Cerebellum (tissue), 4 donors: ENCODE measurements at places on chromosomes 6 and 20. TPM values are rescaled to one million over a fixed set of nuclear protein-coding genes. Genes with fewer than 3 reads are reported as not detected.

DNA sequence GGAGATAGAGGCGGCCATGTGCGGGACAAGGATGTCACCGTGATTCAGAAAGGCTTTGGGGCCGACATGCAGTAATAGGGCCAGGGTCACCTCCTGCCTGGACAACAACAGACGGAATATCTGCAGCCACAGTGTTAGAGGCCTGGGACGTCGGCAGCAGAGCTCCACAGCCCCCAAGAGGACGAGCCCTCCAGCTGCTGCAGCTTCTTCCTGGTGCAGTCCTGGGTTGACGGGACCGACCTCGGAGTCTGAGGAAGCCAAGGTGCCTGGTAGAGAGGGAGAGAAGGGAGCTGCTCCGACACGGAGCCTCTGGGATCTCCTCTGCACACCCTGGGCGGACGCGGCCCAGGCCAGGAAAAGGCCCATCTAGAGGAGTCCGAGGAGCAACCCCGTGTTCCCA lies 23.2 kb upstream of the CHRNA4 start:
- no peak for DNase-seq

GRCh38 chr6:72739368-72739779 lies 117.5 kb downstream of the KCNQ5 start:
- DNase-seq, result no peak

GRCh38 chr20:13857304-13857703 lies 72.5 kb downstream of the NDUFAF5 start:
- DNase-seq, result peak; percentile 71

GRCh38 chr6:40042232-40042631 lies 108.0 kb upstream of the MOCS1 start:
- no peak for DNase-seq

Gene GJA1
- total RNA-seq, result 82.9 TPM

DNA sequence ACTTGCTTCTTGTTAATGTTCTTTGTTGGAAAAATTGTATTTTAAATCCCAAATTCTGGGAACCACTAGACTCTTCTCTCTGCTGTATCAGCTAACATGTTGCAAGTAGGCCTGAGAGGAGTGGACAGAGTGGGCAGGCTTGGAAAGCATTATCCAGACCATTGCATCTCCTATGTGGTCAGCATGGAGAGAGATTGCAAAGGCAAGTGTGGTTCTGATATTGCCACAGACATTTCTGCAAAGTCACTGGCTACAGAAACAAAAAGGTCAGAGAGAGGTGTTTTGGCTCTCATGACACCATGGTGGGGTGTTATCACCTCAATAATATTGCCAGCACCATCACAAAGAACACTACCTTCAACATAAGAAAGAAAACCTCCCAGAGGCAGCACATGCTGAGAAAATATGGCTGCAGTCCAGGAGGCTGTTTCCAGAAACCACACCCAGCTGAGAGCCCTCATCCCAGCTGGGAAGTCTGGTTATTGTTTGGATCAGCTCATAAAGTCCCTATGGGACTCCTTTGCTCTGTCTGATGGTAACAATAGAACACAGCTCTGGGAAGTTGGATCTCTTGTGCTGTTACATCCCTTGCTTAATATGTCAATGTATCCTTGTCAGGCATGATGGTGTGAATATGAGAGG lies 78.2 kb upstream of the TBX18 start:
- DNase-seq, result no peak

Gene DNAH8
- total RNA-seq, result 0.09 TPM

- DNase-seq, result no peak
Observed at GRCh38 chr20:19658137-19658536, 99.9 kb upstream of the RIN2 start.

DNA sequence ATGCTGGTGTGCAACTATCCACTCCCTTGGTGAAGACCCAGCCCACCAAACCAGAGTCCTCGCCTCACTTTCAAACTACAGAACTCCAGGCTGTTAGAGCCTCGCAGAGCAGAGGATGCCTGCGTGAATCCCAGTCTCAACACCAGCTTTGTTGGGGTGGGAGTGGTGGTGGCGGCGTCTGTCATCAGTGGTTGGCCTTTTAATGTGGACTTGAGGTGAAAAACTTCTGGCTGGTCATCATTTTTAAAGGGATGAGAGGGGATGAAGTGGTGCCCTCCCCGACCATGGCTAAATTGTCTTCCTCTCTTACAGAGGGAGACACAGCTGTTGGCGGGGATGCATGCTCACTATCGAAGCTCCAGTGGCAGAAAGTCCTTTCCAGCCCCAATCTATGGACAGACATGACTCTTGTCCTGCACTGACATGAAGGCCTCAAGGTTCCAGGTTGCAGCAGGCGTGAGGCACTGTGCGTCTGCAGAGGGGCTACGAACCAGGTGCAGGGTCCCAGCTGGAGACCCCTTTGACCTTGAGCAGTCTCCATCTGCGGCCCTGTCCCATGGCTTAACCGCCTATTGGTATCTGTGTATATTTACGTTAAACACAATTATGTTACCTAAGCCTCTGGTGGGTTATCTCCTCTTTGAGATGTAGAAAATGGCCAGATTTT lies 54.9 kb downstream of the EZR start:
- DNase-seq, result no peak

- DNase-seq, result no peak
Observed at GRCh38 chr20:64053841-64054661, 4.6 kb upstream of the SOX18 start.

GRCh38 chr20:53718142-53719021 lies 124.7 kb upstream of the ZNF217 start:
- DNase-seq, result no peak

DNA sequence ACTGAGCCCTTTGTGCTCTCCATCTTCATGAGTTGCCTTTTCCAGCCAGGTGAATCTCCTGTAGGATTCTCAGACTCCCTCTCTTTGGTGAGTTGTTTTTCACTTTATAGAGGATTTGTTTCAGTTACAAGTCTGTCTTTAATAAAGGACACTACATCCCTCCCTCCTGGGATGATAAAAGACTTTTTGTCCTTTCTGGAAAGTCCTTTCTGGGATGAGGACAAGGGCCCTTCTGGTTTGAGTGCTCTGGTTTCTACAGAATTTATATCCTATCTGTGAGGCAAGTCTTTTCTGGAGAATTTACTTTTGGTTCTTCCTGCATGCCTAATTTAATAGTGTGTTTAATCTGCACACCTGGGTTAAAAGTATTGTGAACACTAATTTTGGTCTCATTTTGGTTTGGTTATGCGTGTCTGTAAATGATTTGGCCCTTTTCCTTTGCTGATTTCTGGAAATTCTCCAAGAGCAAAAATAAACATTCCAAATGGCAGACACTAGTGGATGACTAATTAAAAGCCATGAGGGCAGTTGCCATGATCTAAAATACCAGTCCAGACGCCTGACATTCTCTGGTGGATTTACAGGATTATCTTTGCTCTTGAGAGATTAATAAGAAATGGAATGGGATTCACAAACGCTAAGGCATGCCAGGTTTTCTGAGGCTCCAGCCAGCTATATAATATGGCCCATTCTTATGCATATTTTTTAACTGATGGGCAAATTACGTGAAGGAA lies 44.8 kb downstream of the TCP11 start:
- peak; percentile 36 for DNase-seq

Gene SLC26A8
- 3.7 TPM for total RNA-seq

Gene TMEM30A
- 108 TPM for total RNA-seq

- no peak for DNase-seq
Observed at GRCh38 chr6:34806738-34807453, 15.0 kb downstream of the BLTP3A start.

Gene EDN3
- 1.2 TPM for total RNA-seq

DNA sequence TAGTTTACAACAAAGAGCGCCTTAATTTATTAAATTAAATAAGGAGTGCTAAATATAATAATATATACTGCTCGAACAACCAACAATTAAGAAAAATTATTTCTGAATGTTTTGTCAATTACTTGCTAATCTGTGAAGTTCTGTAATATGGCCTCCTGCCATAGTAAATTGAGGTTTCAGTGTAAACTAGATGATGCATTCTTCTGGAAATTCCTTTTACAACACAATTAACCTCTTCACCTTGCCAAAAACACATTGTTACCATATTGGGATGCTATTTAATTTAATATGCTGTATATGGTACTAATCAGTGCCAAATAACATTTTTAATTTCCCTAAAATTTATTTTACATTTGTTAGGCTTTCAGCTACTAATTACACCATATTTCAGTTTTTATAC lies 808.4 kb upstream of the CITED2 start:
- no peak for DNase-seq

- DNase-seq, result peak; percentile 37
Observed at GRCh38 chr6:20377623-20378265, 23.9 kb upstream of the E2F3 start.

DNA sequence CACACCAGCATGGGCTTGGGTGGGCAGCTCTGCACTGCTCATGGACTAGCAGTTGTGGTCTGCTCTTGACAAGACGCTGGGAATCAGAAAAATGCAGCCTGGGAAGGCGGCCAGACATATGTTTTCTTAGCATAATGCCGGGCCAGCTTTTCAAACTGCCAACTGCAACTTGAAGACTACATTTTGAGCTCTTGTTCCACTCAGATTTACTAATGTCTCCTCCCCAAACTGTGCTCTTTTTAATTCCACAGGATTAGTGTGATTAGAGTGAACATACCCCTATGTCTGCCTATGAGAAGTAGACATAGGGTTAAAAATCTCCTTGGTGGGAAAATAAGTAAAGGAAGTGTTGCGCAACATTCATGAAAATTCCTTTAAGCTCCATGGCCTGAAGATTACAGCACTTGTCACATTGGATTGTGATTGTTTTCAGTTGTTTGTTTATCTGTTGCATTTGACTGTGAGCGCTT lies 5.3 kb upstream of the FNDC1 start:
- no peak for DNase-seq

DNA sequence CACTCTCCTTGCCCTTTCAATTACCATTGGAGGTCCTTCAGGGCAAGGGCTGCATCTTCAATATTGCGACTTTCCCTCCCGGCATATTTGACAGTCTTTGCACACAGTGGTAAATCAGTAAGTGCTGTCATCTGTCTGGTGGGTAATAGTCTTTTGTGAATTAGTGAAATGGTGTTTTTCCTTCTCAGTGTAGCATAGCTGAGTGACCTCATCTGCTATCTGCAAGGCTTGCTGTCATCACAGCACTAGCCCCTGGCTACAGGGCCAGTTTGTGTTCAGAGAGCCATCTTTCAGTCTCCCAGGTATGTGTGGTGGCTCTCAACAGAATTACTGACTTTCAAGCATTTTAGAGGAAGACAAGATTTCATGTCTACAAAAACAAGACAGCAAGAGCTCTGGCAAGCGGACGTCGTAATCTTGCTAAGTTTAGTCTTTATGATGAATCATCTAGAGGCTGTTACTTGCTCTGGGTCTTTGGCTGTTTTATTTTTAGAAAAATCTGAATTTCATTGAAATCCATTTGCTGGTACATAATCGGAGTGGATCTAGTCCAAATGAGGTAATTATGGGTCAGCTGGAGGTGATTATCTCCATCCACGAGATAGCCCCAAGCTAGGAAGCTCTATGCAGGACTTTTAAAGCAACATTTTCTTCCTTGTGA lies 528.9 kb downstream of the EPM2A start:
- no peak for DNase-seq
